ENCODE measurements at places on chromosomes 5 and 9.

- no peak for DNase-seq
Measured at GRCh38 chr5:52854301-52854700, 66.6 kb downstream of the ITGA1 start.

DNA sequence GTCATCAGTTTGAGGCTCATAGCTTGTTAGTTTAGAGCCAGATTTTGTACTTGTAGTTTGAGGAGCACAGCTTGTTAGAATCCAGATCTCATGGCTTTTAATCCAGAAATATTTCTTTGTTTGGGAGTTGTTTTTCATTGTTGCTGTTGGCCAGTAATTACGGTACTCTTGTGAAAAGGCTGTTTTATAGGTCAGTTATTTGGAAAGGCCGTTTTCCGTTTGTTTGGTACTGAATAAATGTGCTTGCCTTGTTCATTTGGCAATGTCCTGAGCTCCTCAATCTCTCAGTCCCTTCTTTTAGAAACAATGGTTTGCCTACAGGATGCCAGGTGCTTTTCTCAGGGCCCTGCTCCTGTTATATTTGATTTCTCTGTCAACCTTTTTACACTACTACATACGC, 4.5 kb upstream of the MOB3B start:
- DNase-seq: no peak

- peak; percentile 32 for DNase-seq
Measured at GRCh38 chr9:133375116-133375723, 640 bp downstream of the SURF4 start.

GRCh38 chr9:109771087-109771486, 8.9 kb upstream of the PALM2AKAP2 start:
- no peak for DNase-seq

GRCh38 chr5:15734058-15734457, 234.1 kb downstream of the FBXL7 start:
- no peak for DNase-seq

- no peak for DNase-seq
Measured at GRCh38 chr9:93114169-93114983, 18.4 kb downstream of the CARD19 start.

- DNase-seq: no peak
Measured at GRCh38 chr5:140926443-140927227, 536 bp downstream of the PCDHAC1 start.

- DNase-seq: no peak
Measured at GRCh38 chr9:33633636-33634035, 109.6 kb downstream of the ANKRD18B start.

GRCh38 chr9:2424619-2425033, 197.0 kb upstream of the VLDLR start:
- DNase-seq: no peak

DNA sequence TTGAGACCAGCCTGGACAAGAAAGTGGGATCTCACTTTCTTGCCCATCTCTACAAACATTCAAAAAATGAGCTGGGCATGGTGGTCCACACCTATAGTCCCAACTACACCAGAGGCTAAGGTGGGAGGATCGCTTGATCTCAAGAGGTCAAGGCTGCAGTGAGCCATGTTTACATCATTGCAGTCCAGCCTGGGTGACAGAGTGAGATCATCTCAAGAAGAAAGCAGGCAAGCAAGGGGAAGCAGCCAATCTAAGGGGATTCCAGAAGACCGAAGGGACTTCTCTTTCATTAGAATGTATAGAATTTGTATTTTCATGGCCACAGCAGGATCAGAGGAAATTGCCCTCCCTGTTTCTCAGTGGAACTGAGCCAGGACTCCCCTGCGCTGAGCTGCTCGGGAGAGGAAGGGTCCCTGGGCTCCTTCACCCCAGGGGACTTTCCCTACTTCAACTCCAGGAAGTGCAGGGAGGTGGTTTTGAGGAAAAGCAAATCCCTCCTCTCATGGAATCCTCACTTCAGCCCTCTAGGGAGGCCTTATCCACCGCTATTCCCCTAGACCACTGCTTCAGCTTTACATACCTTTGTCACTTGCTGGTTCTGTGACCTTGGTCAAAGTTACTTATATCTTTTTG, 12.1 kb downstream of the WWC1 start:
- no peak for DNase-seq

DNA sequence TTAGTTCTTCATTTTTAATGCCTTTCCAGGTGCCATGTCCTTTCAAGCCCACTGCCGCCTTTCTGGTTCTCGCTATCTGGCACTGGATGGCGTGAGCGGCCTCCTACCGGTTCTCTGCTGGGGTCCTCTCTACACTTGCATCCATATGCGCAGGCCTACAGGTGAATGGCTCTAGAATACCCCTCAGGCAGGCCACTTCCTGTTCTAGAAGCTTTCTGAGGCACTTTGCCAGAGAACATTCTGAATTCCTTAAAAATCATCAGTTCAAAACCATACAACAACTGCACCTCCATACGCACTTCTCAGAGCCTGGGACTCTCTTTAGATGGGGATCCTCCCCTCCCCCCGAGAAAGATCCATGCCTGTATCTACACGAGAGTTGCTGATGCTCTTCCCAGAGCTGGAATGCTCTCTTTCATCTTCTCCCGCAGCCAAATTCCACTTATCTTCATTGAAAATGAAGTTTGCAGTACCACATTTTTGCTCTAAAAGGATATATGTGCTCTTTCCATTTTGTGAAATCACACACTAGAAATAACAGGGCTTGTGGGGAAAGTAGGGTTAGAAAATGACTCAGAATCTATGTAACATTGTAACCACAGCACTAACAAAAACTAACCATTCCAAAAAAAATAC, 1.4 kb upstream of the LHFPL2 start:
- no peak for DNase-seq
